ENCODE measurements at places on chromosomes 6 and 20.
A peak's percentile ranks its signal among the peaks of the same experiment; 100 is the strongest.

DNA sequence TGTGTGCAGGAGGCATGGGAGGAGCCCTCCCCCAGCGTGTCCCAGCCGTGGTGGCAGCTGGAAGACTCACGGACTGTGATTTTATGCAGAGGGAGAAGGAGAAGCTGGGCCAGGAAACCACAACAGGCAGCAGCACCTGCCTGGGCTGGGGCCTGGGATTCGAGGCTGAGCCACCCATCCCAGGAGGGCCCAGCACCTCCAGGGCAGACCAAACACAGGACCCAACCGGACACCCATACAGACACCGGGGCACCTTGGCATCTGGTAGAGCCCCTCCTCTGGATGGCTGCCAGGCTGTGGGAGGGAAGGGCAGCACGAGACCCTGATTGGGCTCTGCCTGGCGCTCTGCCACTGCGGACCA is 41.7 kb upstream of the CHRNA4 start:
- DNase-seq = no peak

DNA sequence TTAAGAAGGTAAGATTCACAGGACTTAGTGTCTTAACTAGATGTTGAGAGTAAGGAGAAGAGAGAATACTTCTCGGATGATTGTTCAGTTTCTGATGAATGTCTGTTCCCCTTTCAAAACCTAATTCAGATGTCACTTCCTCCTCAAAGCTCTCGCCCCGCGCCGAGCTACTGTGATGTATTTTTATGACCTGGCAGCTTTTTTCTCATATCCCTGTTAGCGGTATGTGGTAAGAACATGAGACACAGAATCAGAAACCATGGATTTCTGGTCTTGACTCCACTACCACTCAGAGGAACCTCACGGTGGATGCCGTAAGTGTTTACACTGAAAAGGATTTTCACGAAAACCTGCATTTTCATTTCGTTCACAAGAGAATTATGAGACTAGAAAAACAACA is 48.4 kb downstream of the CEP43 start:
- peak; percentile 64 for DNase-seq

DNA sequence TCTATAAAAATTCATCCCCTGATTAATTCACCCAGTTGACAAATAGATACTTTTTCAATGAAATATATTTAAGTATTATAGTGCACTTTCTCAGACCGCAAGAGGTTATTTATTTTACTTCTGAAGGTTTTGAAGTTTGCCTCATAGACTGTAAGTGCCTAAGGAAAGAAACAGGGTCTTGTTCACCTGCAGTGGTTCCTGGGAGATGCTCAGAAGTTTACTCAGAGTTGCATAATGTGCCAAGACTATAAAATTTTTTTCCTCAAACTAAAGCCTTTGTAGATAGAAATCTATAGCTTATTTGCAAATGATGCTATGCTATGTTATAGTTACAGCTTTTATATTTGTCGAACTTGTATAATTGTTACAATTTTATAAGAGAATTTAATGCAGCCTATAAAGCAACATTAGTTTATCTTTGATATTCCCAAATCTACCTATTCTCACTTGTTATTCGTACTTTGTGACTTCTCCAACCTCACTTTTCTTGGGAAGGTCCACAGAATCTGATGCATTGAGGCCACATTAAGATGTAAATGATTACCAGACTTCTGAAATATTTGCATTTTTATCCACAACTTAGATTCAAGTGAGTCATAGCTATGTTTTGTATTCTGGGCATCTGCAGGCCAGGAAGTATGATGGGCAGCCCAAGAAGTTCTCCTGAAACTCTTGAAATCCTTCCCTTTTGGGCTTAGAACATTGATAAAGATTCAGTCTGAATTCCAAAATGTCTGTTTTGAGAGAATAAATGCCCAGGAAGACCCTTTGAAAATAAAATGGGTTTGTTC is 35.7 kb downstream of the KCNQ5 start:
- no peak for DNase-seq

GRCh38 chr20:45823949-45824835 is 2.9 kb downstream of the TNNC2 start:
- peak; percentile 32 for DNase-seq

GRCh38 chr6:43916924-43917877 is 147.2 kb downstream of the VEGFA start:
- no peak for DNase-seq

DNA sequence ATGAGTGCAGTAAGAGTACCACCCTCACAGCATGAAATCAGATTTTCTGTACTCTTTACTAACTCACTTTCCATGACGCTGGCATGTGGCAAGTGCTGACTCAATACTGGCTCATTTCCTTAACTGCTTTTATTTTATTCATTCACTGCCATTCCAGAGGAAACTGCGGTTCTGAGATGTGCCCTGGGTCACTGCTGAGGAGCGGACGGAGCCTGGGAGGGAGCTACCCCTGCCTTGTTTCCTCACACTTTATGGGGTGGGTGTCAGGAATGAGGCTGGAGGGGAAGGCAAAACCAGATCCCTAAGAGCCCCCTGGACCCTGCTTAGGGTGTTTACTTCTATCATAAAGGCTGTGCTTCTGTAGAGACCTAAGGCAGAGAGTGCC is 14.4 kb downstream of the NT5E start:
- DNase-seq = peak; percentile 78

DNA sequence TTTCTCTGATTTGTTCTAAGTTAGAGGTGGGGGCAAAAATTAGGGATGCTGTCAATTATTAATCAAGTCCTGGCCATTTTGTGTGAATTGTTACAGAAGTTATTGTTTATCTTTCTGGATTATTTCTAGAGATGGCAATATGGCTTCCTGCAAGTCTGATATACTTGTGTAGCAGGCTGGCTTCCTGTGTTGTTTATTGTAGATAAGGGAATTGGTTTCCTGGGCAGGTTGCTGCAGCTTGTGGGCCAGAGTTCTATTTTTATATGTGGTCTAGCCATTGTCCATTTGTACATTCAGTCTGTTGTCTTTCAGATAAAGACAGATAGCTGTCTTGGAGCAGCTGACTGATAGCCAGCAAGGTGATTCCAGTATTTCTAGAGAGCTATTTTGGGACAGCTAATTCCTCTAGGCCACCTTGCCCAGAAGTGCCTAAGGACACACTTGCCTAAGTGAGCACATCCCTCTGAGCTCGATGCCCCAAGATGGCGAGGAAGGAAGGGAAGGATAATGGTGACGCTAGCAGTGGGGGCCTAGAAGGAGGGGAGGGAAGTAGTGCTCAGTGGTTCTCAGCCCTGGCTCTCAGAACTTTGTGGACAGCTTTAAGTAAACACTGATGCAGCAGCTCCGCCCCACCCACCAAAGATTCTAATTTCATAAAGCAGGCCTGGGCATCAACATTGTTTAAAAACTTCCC is 25.5 kb downstream of the DDO start:
- no peak for DNase-seq

- DNase-seq = no peak
Observed at GRCh38 chr6:106442395-106442794, 81.9 kb downstream of the CRYBG1 start.

DNA sequence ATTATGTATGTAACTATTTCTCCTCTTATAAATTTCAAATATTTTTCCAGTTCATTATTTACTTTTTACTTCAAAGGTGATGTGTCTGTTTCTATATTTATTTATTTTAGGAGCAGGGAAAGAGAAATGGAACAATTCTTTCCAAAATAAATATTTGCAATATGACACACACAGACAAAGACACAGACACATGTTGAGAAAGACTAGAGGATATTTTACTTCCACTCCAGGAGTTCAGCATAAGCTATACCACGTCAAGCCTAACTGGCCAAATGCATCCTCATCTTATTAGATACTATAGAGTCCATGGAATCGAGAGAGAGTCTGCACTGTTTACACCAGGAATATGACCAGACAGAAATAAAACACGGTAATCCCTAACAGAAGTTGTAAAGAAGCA is 13.3 kb downstream of the RALGAPA2 start:
- DNase-seq = no peak

- no peak for DNase-seq
Observed at GRCh38 chr6:45652416-45652815, 274.7 kb upstream of the SUPT3H start.

- no peak for DNase-seq
Observed at GRCh38 chr20:50328222-50328979, 137.8 kb downstream of the CEBPB start.

DNA sequence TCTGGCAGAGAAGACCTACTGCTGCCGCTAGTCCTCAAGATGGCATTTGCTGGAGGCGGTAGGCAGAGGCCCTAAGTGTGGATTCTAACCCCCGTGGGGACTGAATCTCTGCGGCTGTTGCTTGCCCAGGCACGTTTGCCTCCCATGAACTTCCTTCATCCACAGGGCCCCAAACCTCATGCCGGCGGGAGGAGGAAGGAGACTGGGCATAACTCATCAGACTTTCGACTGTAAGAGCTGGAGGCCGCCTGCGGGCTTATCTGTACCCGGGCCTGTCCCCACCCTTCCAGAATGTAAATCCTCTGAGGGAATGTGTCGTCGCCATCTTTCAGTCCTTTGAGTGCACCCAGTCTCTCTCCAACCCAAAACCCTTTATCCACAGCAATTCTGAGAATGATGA is 990 bp downstream of the ZFP57 start:
- no peak for DNase-seq

- no peak for DNase-seq
Observed at GRCh38 chr6:43091436-43091991, 15.4 kb downstream of the PTK7 start.

DNA sequence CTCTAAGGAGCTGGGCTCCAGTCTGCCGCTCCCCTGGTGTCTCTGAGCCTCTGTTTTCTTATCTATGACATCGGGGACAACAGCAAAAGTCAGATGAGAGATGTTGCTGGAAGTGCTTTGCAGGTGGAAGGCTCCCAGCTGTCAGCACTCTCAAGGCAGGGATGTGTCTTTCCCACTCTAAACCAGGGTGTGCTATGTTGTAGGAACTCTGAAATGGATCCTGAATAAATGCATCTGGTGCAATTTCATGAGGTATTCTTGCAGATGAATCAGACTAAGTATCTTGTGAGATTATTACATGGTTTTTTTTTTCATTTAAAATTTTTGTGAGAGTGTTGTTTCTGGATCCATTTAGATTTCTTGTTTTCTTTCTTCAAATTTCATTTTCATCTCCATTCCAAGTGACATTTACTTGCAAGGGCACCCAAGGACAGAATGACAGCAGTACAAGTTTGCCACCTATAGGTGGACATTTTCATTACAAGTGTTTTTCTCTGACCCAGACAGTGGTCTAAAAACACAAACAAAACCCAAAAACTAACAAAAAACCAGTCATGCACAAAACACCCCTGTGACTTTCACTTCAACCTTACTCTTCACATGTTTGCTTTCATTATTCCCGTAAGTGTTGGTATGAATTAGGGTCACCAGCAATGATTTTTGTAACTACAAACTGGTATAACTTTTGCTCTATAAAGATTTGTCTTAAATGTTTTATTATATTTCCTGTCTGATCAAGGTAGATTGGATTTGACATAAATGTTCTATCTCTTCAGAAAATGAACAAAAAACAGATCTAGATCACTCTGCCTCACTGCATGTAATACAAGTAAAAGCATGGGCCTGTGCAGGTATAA is 14.7 kb upstream of the SIM1 start:
- no peak for DNase-seq

DNA sequence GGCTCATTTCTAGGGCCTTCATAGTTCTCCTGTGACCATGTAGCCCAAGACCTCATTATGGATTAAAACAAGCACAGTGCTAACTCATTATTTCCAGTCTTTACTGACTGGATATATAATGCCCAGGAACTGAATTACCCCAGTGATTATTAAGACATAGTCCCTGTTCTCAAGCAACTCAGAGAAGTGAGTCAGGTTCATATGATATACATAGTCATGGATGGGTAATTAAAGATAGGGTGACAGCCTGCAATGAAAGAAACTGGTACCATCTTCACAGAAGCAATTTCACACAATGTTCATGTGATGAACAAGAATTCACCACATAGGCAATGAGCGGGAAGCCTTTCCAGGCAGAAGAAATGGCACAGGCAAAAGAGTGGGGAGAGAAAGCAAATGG is 3.5 kb downstream of the TRIM27 start:
- no peak for DNase-seq

GRCh38 chr6:18347021-18347577 is 40.1 kb upstream of the RNF144B start:
- DNase-seq = no peak

GRCh38 chr20:48242623-48243022 is 457.3 kb upstream of the SULF2 start:
- no peak for DNase-seq
